ENCODE measurements at places on chromosomes 3 and 15. TPM values are rescaled to one million over a fixed set of nuclear protein-coding genes. Genes with fewer than 3 reads are reported as not detected.

The STRC gene
- total RNA-seq, result not detected

The TMEM108 gene
- 2.3 TPM for total RNA-seq

The RYR3 gene
- 0.17 TPM for total RNA-seq

The CISH gene
- total RNA-seq, result 8.9 TPM

The MORC1 gene
- total RNA-seq, result not detected

GRCh38 chr3:61574854-61575253 lies 13.5 kb downstream of the PTPRG start:
- peaks cover 10% of the 10 kb centered on the region for H3K4me1 ChIP-seq
- no peak for DNase-seq
- no peaks in the 10 kb centered on the region for H3K36me3 ChIP-seq
- H3K4me3 ChIP-seq, result no peak overlapping the region

DNA sequence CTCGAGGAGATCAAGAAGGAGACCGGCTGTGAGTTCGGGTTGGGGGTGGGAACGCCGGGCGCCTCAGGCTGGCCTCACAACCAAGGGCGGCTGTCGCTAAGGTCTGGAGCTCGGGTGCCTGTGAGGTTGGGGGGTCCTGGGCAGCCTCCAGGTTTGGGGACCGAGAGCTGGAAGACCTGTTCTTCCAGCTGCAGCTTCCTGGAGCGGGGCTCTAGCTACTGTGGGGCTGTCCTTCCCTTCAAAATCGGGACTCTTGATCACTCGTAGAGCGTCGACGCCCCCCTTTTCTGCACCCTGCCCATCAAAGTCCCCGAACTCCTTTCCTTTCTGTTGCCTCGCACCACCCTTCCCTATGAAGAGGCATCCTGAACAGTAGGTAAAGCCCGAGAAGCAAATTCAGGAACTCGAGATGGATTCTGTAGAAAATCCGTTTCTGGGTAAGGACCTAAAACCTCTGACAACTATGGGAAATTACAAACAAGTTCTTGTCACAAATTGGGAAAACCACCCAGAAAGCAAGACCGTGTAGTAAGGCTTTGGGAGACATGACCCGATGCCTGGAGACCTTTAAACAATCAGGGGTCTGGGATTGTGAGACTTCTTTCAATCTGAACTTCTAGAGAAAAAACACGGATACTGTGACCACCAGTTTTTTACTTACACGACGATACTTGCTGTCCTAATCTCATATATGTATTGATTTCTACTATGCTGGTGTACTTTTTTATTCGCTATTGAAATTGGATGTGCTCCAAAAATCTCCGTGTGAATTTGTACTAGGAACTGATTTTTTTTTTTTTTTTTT lies 556 bp downstream of the CHP1 start:
- no peak for DNase-seq
- H3K4me1 ChIP-seq, result peaks cover 17% of the 10 kb centered on the region
- no peaks in the 10 kb centered on the region for H3K36me3 ChIP-seq
- peak overlapping the region; percentile 84 for H3K4me3 ChIP-seq
- peak overlapping the region; percentile 89 for H3K27ac ChIP-seq

DNA sequence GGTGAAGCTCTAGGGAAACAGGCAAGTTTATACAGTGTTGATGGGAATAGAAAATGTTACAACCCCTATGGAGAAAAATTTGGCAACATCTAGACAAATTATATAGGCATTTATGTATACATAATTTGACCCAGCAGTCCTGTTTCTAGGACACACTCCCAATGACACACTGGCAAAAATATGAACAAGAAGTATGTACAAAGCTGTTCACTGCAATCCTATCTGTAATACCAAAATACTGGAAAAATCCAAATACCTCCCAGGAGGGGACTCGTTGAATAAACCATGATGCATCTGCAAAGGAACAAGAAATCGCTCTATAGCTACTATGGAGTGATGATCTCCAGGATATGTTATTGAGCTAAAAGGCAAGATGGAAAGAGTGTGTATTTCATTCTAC lies 8.5 kb downstream of the BFSP2 start:
- no peak overlapping the region for H3K4me3 ChIP-seq
- no peak for DNase-seq
- no peaks in the 10 kb centered on the region for H3K27me3 ChIP-seq
- H3K36me3 ChIP-seq, result no peaks in the 10 kb centered on the region
- peaks cover 7% of the 10 kb centered on the region for H3K4me1 ChIP-seq
- H3K27ac ChIP-seq, result no peak overlapping the region

- H3K4me3 ChIP-seq, result no peak overlapping the region
- peaks cover 20% of the 10 kb centered on the region for H3K4me1 ChIP-seq
- DNase-seq, result no peak
- H3K36me3 ChIP-seq, result no peaks in the 10 kb centered on the region
These were observed 65.5 kb downstream of the CORO2B start for GRCh38 chr15:68644083-68644904.

GRCh38 chr3:143786219-143787191 lies 61.8 kb downstream of the SLC9A9 start:
- peak; percentile 36 for DNase-seq
- no peak overlapping the region for H3K27ac ChIP-seq
- H3K36me3 ChIP-seq, result no peaks in the 10 kb centered on the region
- no peaks in the 10 kb centered on the region for H3K4me1 ChIP-seq
- no peaks in the 10 kb centered on the region for H3K27me3 ChIP-seq

- no peaks in the 10 kb centered on the region for H3K4me1 ChIP-seq
- H3K36me3 ChIP-seq, result no peaks in the 10 kb centered on the region
- no peak overlapping the region for H3K27ac ChIP-seq
- no peak for DNase-seq
These were observed 144.9 kb upstream of the MRPS22 start for GRCh38 chr3:139198929-139199328.

GRCh38 chr3:188296761-188297612 lies 143.0 kb downstream of the LPP start:
- H3K4me3 ChIP-seq, result no peak overlapping the region
- H3K27me3 ChIP-seq, result no peaks in the 10 kb centered on the region
- H3K4me1 ChIP-seq, result peaks cover 73% of the 10 kb centered on the region
- H3K36me3 ChIP-seq, result no peaks in the 10 kb centered on the region

GRCh38 chr3:156151824-156152428 lies 31.5 kb downstream of the KCNAB1 start:
- no peaks in the 10 kb centered on the region for H3K27me3 ChIP-seq
- DNase-seq, result peak; percentile 53
- H3K4me1 ChIP-seq, result peaks cover 42% of the 10 kb centered on the region

DNA sequence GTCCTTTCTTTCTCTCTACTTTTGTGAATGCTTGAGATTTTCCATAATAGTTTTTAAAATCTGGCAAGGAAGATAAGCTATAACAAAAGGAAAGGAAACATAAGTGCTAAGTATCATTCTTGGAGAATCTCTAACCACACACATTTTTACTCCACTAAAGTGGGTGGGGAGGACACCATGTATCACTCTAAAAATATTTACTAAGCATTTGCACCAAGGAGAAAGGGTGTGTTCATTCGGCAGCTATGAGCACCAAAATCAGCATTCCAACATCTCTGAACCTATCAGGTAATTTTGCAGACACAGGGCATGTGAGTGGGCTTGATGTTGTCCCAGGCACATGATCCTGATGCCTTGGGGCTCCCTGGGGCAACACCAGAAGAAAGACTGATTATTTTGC lies 5.5 kb downstream of the B4GALT4 start:
- H3K27ac ChIP-seq, result no peak overlapping the region
- peaks cover 64% of the 10 kb centered on the region for H3K36me3 ChIP-seq
- H3K27me3 ChIP-seq, result no peaks in the 10 kb centered on the region
- DNase-seq, result no peak
- H3K4me3 ChIP-seq, result no peak overlapping the region

DNA sequence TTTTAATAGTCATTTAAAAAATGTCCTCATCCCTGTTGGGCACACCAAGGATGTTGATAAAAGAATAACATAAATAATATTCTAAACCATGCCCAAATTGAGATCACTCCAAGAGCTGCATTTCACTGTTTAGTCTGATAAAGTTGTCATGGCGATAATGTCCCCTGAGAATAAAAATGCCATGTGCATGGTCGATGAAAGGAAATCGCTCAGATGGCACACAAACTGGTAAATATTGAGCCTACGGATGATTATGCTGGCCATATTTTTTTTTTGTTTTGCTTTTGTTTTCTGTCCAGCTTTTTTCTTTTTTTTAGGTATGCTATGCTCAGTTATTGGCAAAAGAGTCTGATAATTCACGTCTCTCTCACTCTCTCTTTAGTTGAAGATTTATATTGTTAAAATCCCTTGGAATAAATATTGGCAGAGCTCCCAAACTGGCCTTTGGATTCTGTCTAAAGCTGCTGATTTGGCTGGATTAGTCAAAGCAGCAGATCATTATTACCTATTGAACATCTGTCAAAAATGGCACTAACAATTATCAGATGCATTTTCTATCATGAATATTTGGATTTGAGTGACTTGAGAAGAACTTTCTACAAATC lies 643.8 kb downstream of the SQOR start:
- H3K36me3 ChIP-seq, result no peaks in the 10 kb centered on the region
- H3K27me3 ChIP-seq, result no peaks in the 10 kb centered on the region
- no peak overlapping the region for H3K27ac ChIP-seq
- DNase-seq, result no peak

DNA sequence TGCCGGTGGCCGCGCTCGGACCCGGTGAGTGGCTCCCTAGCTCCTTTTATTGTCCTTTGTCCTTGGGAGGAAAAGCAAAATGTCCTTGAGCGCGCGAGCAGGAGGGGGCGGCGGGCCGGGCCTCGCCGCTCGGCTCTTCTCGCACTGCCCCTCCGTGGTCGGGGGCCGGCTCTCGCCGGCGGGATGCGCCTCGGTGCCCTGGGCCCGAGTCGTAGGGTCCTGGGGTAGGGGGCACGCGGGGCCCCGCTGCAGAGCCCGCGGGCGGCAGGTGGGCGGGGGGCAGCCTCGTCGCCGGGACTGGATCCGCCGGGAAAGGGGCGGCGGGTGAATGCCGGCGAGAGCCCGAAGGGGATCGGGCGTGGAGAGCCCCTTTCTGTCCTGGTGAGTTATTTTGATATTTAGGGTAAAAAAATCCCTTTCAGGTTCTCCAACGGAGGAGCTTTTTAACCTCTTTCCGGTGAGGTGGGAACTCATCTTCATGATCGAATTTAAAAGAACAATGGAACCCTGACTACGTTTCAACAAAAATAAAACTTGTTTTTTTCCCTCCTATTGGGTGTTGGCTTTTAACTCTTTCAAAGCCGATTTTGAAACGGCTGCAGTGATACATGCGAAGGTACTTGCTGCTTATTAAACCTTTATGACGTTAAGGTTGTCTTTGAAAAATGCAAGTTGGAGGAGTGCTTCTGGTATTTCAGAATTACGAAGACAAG lies 16.8 kb upstream of the CHD2 start:
- H3K4me1 ChIP-seq, result peaks cover 51% of the 10 kb centered on the region
- no peaks in the 10 kb centered on the region for H3K27me3 ChIP-seq
- peak overlapping the region; percentile 93 for H3K4me3 ChIP-seq
- no peak for DNase-seq

GRCh38 chr3:38019658-38020341 lies 9.6 kb downstream of the PLCD1 start:
- no peaks in the 10 kb centered on the region for H3K27me3 ChIP-seq
- H3K4me1 ChIP-seq, result no peaks in the 10 kb centered on the region
- peaks cover 51% of the 10 kb centered on the region for H3K36me3 ChIP-seq
- H3K27ac ChIP-seq, result no peak overlapping the region
- H3K4me3 ChIP-seq, result no peak overlapping the region

DNA sequence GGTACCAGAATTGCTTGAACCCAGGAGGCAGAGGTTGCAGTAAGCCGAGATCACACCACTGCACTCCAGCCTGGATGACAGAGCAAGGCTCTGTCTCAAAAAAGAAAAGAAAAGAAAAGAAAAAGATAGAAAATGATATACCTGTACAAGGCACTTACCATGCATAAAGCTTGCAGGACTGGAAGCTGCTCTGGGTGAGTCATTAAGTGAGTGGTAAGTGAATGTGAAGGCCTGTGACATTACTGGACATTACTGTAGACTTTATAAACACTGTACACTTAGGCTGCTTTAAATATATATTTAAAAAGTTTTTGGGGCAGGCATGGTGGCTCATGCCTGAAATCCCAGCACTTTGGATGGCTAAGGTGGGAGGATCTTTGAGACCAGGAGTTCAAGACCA lies 99.2 kb downstream of the SLMAP start:
- no peak overlapping the region for H3K27ac ChIP-seq
- H3K36me3 ChIP-seq, result peaks cover 71% of the 10 kb centered on the region
- no peak for DNase-seq
- no peaks in the 10 kb centered on the region for H3K27me3 ChIP-seq
- H3K4me3 ChIP-seq, result no peak overlapping the region
- H3K4me1 ChIP-seq, result no peaks in the 10 kb centered on the region

GRCh38 chr15:99257107-99257750 lies 5.9 kb downstream of the LRRC28 start:
- H3K36me3 ChIP-seq, result peaks cover 23% of the 10 kb centered on the region
- H3K4me3 ChIP-seq, result no peak overlapping the region
- H3K4me1 ChIP-seq, result peaks cover 7% of the 10 kb centered on the region
- H3K27me3 ChIP-seq, result no peaks in the 10 kb centered on the region

- peak; percentile 6 for DNase-seq
- H3K4me1 ChIP-seq, result no peaks in the 10 kb centered on the region
- no peaks in the 10 kb centered on the region for H3K27me3 ChIP-seq
- no peaks in the 10 kb centered on the region for H3K36me3 ChIP-seq
- no peak overlapping the region for H3K27ac ChIP-seq
These were observed 102.7 kb upstream of the AADACL2 start for GRCh38 chr3:151630938-151631441.

DNA sequence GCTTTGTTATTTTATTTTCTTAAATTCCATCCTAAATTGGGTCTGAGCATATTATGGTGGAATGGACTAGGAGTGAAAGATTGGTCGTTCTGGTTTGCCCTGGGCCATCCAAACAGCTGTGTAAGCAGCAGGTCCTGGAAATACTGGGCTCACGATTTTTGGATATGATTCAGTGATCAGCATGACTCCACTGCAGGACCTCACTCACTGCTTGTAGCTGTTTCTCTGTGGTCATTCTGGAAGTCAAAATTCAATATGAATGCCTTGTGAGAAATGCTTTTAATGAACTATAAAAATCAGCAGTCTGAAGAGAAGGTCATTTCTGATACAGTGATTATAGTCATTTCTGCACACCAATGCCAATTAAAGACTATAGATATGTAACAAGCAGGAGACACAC lies 185.0 kb downstream of the RBMS3 start:
- no peak overlapping the region for H3K4me3 ChIP-seq
- no peaks in the 10 kb centered on the region for H3K27me3 ChIP-seq
- H3K36me3 ChIP-seq, result no peaks in the 10 kb centered on the region

DNA sequence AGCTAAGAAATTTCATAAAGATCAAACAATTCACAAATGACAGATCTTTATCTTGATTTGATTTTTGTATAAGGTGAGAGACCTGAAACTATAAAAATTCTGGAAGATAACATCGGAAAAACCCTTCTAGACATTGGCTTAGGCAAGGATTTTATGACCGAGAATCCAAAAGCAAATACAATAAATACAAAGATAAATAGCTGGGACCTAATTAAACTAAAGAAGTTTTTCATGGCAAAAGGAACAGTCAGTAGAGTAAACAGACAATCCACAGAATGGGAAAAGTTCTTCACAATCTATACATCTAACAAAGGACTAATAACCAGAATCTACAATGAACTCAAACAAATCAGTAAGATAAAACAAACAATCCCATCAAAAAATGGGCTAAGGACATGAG lies 116.9 kb upstream of the BCHE start:
- no peak overlapping the region for H3K27ac ChIP-seq
- no peaks in the 10 kb centered on the region for H3K27me3 ChIP-seq
- H3K36me3 ChIP-seq, result no peaks in the 10 kb centered on the region
